ENCODE measurements at places on chromosomes 6 and 20.

GRCh38 chr6:19905584-19905983, 68.4 kb downstream of the ID4 start:
- no peak for DNase-seq

- no peak for DNase-seq
These were observed 272.5 kb downstream of the BTBD9 start for GRCh38 chr6:38367231-38367630.

DNA sequence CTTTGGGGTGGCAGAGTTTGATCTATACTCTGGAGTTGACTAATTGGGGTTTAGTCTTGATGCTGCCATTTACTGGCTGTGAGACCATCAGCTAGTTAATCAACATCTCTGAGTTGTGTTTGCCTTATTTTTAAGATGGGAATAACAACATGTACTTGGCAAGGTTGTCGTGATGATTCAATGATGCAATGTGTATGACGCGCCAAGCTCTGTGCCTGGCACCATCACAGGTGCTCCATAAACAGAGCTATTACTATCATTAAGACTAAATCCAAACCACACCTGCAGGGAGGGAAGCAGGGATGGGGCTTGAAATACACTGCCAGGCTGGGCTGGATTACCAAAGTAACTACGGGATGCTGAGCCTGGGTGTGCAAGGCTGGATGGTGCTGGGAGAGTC, 60.1 kb upstream of the E2F3 start:
- DNase-seq = no peak

- no peak for DNase-seq
These were observed 17.1 kb downstream of the HIVEP2 start for GRCh38 chr6:142927904-142928303.

DNA sequence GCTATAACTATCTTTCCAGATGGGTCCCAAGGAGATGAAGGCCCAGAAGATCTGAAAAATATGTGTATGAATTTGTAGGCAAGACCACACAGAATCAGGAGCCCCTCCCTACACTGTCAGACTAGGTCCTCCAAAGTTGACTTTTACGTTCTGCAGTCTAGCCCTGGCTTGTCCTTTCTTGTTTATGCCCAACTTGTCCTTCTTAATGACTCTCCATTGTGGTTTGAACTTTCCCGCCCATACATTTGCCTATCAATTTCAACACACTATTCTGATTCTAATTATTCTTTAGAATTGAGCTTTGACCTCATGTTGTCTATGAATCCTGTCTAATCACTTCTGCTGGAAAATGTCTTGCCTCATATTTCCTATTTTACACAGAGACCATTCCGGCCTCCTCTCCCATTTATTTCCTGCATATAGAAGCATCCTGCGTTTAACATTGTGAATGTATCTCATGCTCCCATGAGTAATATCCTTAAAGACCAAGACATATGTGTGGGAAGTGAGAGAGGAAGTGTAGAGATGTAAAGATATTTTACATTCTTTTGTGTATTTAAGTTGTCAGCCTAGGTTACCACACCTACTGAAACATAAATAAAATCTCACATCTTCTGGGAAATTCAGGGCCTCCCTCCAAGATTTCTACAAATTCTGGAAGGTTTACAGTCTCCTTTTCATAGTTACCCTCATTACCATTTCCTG, 348.3 kb downstream of the BCKDHB start:
- DNase-seq = no peak

- peak; percentile 7 for DNase-seq
These were observed 141.5 kb downstream of the ANKRD60 start for GRCh38 chr20:58086763-58087561.

DNA sequence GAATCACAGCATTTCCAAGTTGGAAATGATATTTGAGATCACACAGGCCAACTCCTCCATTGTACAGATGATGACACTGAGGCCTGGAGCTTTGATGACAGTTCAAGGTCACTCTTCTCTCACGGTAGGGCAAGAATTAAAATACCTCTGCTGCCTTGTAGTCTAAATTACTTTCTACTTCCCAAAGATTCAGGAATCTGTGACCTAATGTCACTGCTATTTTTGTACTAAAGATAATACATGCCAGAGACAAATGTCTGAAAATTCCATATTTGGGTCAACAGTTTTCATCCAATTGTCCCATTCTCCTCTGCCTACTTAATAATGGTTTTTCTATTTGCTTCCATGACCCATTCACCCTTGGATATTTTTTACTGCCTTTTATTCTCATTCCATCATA, 160.0 kb downstream of the SOD2 start:
- no peak for DNase-seq

- DNase-seq = no peak
These were observed 161.8 kb downstream of the DLL1 start for GRCh38 chr6:170128811-170129681.

DNA sequence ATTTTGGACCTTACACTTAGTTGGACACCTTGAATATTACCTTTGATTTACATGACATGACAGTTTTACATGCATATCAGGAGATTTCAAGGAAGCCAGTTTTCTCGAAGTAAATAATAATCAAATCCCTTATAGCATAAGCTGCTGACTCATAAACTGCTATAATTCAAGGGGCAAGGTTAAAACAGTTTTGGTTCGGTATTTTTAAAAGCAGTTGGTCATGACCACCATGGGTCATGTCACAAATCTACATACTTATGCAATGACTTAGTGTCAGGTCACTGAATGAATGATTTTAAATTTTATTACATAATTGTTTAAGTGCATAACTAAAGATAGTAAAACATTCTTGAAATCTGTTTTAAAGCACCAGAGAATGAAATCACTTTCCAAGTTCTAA, 158.0 kb downstream of the DST start:
- DNase-seq = no peak

DNA sequence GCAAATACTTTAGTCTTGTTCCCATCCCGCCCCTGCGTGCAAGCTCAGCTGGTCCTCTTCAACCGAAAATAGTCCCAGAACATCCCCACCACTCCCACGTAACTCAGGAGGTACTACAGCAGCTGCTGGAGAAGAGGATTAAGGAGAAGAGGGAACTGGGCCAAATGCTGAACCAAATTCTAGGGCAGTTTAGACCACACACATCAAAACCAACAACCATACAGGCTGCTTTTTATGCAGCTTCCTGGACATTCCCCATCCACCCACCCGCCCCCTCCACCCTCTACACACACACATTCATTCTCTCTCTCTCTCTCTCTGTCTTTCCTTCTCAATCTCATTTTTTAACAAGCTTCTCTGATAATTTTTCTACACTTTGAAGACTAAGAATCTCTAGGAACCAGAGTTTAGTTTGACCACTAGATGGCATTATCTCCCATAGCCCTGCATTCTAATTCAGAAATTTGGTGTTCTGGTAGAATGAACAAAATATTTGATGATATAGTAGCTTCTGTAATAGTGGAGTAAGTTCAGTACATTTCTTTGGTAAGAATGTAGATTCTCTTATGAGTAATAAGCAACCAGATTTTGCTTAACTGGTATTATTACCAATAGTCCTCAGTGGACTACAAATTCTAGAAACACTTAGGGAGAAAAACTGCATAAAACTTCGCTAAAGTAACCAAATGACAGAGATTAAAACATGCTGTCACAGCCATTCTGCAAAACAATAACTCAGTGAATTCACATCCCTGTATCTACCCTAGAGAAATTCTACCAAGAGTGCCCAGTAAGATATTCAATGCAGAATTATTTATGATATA, 52.1 kb upstream of the BEND6 start:
- peak; percentile 72 for DNase-seq

- no peak for DNase-seq
These were observed 19.8 kb downstream of the PTK7 start for GRCh38 chr6:43095939-43096338.

DNA sequence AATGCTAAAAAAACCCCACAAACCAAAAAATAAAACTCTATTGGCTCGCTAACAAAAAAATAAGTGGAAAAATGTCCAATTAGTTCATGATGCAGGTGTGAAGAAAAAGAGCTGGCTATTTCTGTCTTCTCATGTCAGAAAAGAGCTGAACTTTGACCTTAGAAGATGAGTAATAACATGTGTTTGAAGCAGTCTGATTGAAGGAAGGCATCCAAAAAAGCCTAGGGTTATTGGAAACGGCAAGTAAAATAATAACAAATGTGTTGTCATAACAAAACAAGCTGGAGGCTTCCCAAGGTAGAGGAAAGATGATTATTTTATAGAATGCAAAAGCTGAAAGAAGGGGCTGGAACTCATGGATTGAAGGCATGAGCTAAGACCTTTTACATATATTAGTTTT, 94.4 kb upstream of the FAM184A start:
- DNase-seq = no peak

GRCh38 chr6:113403966-113404595, 453.1 kb upstream of the MARCKS start:
- no peak for DNase-seq

- DNase-seq = no peak
These were observed 71.6 kb upstream of the ADGRF4 start for GRCh38 chr6:47626782-47627181.

DNA sequence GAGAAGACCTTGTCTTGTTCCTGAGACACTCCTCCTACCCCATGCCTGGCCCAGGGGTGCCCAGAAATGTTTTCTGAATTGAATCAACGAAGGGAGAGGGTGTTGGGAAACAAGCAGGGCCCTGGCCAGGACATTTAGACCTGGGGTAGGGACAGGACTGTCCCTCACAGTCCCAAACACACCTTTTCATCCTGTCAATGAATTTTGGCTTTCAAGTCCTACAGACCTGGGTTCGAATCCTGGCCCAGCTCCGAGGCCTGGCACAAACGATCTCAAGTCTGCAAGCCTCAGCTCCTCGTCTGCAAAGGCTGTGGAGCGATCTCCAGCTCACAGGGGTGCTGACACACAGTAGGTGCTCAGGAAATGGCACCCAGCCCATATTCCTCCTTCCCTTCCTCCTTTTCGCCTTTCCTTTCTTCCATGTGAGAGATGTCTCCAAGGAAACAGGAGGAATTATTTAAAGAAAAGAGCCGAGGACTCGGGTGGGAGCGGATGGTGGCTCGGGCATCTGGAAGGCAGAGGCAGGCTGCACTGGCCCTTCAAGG, 7.3 kb upstream of the DLGAP4 start:
- no peak for DNase-seq

GRCh38 chr6:132504757-132505156, 8.2 kb downstream of the STX7 start:
- no peak for DNase-seq

DNA sequence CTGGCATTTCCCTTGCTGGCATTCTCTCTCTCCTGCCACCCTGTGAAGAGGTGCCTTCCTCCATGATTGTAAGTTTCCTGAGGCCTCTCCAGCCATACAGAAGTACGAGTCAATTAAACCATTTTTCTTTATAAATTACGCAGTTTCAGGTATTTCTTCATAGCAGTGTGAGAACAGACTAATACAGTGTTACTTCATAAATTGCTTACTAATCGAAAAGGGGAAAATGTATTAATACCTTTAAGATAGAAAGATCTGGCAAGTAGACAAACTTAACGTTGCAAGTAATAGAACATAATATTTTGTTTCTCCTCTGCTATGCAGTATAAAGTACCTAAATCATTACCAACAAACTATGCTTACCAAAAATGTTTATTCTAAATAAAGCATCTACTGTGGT, 178.3 kb upstream of the LAMA2 start:
- no peak for DNase-seq

GRCh38 chr6:111552241-111552744, 53.4 kb downstream of the TRAF3IP2 start:
- DNase-seq = peak; percentile 50

GRCh38 chr6:12882761-12883290, 166.3 kb downstream of the PHACTR1 start:
- no peak for DNase-seq

GRCh38 chr20:40668449-40669228, 20.4 kb downstream of the MAFB start:
- no peak for DNase-seq

GRCh38 chr6:12401200-12401599, 111.0 kb downstream of the EDN1 start:
- no peak for DNase-seq

- no peak for DNase-seq
These were observed 29.9 kb upstream of the ZNF184 start for GRCh38 chr6:27502508-27503435.

DNA sequence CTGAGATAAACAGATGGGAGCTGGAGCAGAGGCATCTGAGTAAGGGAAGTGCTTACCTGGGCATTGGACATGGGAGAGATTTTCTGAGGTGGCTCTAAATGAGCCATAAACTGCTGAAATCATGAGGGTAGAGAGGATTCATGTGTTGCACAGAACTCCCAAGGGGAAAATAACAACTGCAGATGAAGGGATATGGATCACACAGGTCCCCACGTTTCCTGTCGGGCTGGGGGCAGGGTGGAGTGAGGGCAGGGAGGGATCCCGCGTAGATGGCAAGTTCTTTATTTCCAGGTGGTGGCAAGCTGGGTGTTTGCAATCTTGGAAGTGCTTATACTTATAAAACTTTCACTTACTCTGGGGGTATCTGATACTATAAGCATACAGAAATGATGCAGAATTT, 422.6 kb upstream of the FLRT3 start:
- no peak for DNase-seq

- DNase-seq = no peak
These were observed 20.7 kb upstream of the BPI start for GRCh38 chr20:38283236-38283635.

- no peak for DNase-seq
These were observed 197.9 kb downstream of the CDH4 start for GRCh38 chr20:61449916-61450315.

- DNase-seq = no peak
These were observed 251.4 kb downstream of the PRL start for GRCh38 chr6:22045261-22045912.

- no peak for DNase-seq
These were observed 45.4 kb upstream of the ID1 start for GRCh38 chr20:31559704-31560093.

GRCh38 chr20:64113796-64114355, 6.5 kb upstream of the NPBWR2 start:
- DNase-seq = no peak

DNA sequence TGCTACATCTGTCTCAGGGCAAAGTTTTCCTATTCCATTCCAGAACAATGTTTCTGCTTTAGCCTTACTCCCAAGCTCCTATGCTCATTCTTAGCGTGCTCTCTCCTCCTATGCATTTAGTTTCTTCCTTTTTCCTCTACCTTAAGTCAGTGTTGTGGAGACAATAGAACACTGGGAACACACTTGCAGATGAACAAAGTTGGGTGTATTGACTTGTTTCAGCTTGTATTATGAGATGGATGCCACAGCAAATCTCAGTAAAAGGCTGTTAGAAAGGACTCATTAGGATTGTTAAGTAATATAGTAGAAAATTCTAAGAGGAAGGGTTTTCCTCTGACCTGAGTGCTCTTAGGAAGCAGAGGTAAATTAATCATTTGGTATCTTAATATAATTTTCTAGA, 48.4 kb downstream of the BMP5 start:
- no peak for DNase-seq
